ENCODE measurements at places on chromosomes 12 and 14.

DNA sequence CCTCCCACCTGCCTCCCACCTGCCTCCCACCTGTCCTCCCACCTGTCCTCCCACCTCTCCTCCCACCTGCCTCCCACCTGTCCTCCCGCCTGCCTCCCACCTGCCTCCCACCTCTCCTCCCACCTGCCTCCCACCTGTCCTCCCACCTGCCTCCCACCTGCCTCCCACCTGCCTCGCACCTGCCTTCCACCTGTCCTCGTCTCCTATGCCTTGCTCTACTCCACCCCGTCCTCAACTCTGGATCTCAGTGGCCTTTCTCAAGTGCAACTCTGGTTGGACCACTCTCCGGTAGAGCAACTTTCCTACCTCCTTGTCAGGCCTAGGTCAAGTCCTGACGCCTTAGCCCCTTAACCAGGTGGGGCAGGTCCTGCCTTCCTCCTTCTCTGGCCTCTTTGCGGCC, 29.3 kb upstream of the PEX5 start:
- DNase-seq: no peak

DNA sequence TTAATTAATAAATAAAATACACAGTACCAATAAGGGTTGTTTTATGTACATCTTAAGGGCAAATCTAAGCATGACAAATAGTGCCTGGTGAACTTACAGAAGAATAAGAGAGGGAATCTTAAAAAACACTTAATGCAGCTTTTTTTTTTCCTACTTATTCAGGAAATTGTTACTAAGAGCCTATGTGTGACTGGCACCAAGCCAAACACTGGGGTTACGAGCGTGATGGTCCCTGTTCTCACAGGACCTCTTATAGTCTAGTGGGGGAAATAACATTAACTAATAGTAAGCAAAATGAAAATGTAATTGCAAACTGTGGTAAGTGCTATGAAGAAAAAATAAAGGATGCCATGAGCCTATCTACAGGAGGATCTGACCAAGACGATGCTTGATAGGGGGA, 53.6 kb downstream of the RTN1 start:
- no peak for DNase-seq

GRCh38 chr14:66643344-66643743, 135.4 kb downstream of the GPHN start:
- no peak for DNase-seq

GRCh38 chr12:132580701-132581292, 29.6 kb downstream of the LRCOL1 start:
- DNase-seq: no peak

DNA sequence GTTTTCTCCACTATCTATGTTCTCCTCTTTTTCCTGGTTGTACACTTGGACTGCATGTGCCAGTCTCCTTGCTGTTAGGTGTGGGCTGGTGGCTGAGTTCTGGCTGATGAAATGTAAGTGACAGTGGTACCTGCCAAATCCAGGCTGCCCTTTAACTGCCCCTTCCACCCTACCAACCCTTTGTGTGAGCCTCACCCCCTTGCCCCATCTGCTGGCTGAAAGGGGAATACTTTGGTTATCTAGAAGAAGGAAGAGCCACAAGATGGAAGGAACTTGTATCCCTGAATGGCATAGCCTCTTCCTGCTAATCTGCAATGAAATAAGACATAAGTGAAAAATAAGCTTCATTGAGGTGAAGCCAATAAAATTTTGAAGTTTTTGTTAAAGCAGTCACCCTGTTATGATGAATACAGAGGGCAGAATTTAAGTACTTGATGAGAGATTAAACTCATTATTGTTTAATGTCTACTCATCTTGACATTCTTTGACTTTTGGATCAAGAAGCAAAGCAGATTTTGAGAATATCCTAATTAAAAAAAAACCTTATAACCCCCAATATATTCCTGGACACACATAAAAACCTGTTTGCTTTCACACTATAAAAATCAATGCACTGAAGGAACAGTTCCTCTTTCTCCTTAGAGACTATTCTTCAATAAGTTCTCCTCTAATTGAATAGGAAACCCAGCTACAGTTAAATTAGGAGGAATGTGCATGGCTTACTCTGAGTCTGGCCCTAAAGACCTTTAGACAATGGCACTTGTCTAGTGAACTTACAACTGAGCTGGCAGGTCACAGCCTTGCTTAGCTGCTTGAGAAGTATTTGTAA, 262.6 kb upstream of the BTG1 start:
- no peak for DNase-seq

GRCh38 chr14:95619785-95620417, 66.3 kb upstream of the TCL1B start:
- DNase-seq: no peak

DNA sequence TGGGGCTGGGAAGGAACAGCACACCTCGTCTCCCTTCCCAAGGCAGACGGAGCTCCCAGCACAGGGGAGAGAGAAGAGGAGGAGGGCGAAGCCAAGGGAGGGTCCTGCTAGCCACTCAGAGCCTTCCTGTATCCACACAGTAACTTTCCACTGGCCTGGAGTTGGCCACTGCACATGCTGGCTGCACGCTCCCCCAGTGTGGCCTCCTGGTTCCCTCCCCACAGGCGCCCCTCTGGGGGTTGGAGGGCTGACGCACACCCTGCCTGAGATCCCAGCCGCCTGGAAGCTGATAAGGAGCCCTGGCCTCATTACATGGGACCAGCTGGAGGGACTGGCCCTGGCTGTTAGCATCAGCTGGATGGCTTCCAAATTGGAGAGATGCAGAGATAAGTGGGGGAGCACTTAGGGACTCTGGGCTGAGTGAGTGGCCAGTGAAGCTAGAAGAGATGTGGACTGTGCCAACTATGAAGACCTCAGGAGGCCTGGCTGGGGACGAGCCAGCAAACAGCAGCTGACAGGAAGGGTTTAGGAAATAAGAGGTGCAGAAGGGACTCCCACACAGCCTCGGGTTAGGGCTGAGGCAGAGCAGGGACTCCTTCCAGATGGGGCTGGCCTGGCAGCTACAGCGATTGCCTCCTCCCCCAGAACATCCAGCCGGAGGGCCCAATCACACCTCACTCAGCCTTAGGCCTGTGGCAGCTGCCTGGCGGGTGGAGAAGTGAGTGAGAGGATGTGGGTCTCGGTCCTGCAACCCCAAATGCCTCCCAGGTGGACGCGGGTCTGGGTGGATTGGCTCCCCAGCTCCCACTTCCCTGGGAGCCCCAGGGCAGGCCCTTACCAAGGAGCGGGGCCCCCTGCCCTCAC, 26.3 kb upstream of the BCDIN3D start:
- no peak for DNase-seq

DNA sequence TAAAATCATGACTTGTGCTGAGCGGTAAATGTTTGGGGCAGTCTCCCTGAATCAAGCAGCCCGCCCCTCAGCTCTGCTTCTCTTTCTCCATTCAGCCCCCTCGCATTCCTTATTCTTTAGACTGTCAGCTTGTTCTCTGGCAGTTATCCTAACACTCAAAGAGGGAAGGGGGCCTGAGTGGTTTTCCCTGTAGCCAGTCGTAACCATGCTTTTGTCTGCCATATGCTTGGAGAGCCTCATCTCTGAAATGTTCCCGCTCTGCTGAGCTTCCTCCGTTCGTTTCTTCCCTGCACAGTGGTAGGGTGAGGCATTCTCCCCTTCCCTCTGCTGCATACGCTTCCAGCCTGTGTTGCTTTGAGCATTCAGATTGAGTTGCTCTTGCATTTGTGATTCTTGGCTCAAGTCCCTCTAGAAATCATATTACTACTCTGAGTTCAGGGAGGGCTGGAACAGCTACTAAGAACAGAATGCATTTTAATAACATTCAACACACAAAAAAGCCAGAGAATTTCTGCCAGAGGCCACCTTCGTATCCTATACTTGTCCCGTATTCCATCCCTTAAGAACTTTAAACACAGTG, 119.7 kb downstream of the FBXL14 start:
- no peak for DNase-seq

- no peak for DNase-seq
Observed at GRCh38 chr14:51463461-51463860, 188.2 kb upstream of the FRMD6 start.

GRCh38 chr14:101564819-101565698, 3.8 kb downstream of the DIO3 start:
- DNase-seq: no peak

DNA sequence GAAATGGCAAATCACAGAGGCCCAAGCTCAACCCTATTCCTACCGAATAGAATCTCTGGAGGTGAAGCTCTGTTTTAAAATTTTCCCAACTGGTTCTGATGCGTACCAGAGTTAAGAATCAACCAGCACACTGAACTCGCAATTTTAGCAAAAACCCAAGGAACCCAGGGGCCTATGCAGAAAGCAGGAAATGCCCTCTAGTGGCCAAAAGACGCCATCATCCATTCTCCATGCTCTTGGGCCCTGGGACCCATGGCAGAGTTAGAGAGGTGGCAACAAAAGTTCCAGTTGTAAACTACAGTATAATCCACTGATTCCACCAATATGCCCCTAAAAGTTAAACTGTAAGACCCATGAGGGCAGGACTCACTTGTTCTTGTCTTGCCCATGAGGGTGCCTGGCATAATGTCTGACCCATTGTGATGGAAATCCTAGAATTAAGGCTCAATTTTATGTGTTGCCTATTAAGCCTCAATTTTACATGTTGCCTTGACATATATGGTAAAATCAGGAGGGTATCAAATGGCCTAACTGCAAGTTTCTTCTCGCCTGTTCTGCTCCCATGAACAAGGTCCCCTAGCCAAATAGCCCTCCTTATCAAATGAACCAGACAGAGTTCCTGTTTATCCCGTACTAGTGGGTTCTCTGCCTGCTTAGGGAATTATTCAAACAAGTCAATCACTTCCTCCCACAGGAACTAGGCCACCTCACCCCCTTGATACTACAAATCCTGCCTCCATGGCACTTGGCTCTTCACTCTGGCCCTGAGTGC, 137.5 kb upstream of the CPM start:
- DNase-seq: peak; percentile 57

GRCh38 chr12:94625531-94625930, 24.8 kb downstream of the TMCC3 start:
- DNase-seq: no peak

DNA sequence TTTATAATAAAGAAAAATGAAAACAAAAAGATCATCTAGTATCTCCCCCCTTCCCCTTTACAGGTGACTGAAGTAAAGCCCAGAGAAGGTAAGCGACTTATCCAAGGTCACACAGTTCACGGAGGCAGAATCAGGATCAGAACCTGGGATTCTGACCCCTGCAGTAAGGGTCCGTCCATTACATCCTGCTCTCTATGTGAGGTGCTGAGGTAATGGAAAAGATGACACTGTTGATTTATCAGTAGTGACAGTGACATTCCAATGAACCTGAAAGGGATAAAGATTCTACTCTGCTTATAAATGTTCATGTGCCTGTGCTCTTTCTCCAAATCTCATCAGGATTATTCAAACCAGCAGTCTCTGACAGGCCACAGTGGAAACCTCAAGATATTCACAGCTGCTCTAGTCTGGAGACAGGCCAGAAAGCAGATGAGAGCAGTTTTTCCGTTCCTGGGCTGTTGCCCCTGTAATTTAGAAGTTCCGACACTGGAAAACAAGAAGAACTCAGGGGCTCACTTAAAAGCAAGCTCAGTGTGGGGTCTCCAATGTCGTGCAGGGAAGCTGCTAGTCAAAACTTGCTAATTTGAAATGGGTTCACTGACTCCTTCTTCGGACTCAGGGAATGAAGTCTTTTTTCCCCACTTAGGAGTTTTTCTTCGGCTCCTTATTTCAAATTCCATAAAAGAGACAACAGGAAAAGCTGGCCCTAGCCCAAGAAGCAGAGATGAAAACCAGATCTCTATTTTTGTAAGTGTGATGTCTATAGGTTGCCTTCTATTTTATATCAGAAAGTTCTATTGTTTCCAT, 131.8 kb upstream of the EEA1 start:
- no peak for DNase-seq

- DNase-seq: no peak
Observed at GRCh38 chr12:28865776-28866175, 283.3 kb upstream of the FAR2 start.

- no peak for DNase-seq
Observed at GRCh38 chr12:20560935-20561334, 134.2 kb upstream of the SLCO1C1 start.

DNA sequence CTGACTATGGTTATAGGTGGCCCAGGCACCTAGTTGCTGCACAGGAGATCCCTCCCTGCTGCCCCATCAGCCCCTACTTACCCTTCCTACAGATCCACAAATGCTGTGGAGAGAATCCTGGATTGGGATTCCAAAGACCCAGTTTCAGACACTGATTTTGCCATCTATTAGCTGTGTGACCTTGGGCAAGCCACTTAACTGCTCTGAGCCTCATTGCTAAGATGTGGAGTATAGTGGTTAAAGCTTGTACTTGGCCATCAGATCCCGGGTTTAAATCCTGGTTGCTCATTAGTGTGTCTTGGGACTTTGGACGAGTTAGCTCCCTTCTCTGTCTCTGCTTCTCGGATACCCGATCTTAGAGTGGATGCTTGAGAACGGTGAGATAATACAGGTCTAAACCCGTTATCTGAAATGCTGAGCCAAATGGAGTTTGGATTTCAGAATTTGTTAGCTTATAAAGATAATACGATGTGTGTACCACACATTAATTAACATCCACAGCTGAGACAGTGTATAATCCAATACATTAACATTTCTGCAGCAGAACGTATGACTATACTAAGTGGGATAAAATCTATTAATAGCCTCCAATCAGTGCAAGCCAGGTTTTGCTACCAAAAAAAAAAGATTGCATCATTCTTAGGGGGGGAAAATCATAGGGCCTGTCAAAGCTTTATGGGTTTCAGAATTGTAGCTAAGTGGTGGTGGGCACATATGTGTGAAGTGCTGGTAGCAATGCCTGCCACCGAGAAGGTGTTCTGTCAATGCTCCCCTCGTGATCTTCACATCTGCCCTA, 16.0 kb downstream of the PROX2 start:
- DNase-seq: no peak

GRCh38 chr14:104706733-104707607, 17.1 kb upstream of the ADSS1 start:
- no peak for DNase-seq

DNA sequence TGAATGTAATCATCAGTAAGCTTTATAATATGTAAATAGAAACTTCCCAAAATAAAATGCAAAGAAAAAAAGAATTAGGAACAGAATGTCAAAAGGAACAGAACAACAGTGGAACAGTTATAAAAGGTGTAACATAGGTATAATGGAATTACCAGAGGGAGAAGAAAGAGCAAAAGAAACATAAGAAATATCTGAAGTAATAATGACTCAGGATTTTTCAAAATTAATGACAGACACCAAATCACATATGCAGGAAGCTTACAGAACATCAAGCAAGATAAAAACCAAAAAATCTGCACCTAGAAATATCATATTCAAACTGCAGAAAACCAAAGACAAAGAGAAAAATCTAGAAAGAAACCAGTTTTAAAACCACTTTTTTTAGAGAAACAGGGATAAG, 36.1 kb downstream of the TMEM116 start:
- DNase-seq: no peak

GRCh38 chr12:124582108-124582424, 14.7 kb upstream of the NCOR2 start:
- no peak for DNase-seq

DNA sequence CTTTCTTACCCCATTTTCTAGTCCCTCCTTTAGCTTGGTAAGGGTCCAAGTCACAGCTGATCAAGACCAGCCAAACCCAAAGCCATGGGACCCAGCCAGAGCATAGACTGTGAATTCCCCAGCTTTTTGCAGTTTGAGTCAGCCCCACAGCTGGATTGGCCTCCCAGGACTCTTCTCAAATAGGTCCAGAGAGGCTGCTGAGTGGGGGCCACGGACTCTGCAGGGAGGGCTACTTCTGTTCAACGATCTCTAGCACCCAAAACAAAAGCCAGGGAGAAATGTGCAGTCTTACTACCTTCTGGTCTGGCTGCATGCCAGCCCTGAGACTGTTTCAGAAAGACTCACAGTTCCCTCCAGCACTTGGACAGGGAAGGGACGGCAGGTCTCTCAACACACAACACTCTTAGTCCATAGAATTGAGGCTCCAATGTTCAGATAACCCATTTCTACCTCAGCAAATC, 1.6 kb downstream of the VDR start:
- no peak for DNase-seq

Data from stimulated activated CD4-positive, alpha-beta T cell treated with anti-CD3 and anti-CD28 coated beads, Interleukin-4, amount 100 ng/mL, for 48 hours (primary cell).